CD4-positive, alpha-beta memory T cell (primary cell): ENCODE measurements at places on chromosomes 7 and 10.
A peak's percentile ranks its signal among the peaks of the same experiment; 100 is the strongest.

GRCh38 chr10:8048281-8049008, 6.0 kb upstream of the GATA3 start:
- DNase-seq: peak; percentile 76

DNA sequence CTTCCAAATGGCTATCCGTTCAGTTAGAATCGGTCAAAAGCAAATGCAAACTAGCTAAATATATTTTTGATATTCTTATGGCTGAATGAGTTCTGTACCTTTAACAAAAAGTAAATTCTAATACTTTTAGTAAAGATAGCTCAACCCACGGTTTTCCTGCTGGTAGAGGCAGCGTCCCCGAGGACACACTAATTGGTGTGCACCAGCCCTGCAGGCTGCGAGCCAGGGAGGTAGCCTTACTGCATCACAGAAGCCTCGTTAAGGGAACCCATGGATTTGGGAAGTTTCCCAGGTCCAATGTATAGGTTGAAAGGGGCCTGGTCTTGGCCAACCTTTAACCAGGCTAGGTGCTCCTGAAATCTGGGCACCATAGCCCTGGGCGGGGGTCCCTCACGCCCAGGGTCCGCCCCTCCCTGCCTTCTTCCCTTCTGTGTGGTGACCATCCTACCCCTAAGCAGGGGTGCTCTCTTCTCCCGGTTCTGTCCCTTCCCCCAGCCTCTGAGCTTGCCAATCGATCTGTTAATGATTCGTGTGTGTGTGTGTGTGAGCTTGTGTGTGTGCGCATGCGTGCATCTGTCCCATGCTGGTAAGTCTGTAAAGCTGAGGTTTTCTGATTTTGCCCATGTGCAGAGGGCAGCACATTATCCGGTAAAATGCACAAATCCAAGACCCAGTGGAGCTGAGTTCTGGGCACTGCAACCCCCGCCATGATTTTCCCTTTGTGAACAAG, 191.7 kb downstream of the TCERG1L start:
- no peak for DNase-seq

DNA sequence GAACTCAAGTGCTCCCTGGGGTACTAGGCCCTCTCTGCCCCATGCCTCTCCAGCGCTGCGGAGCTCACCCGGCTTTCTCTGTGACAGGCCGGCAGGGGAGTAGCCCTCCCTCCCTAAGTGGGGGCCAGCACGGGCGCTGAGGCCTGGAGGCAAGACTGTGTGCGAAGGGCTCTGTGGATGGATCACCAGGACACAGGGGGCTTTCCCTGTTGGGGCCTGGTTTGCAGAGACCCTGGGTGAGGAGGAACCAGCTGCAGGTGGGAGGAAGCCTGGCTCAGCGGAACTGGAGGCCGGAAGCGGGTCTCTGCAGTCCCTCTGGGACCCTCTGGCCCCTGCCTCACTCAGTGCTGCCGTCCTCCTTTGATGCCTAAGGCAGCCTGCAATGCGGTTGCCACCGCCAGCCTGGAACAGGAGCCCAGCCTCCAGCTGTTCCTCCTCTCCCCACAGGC, 106.0 kb downstream of the CYTH3 start:
- no peak for DNase-seq

GRCh38 chr7:32536585-32536984, 41.3 kb downstream of the AVL9 start:
- no peak for DNase-seq

GRCh38 chr7:66877577-66878300, 43.3 kb upstream of the TMEM248 start:
- no peak for DNase-seq

- DNase-seq: no peak
Observed at GRCh38 chr10:17452060-17452841, 2.1 kb downstream of the ST8SIA6 start.

DNA sequence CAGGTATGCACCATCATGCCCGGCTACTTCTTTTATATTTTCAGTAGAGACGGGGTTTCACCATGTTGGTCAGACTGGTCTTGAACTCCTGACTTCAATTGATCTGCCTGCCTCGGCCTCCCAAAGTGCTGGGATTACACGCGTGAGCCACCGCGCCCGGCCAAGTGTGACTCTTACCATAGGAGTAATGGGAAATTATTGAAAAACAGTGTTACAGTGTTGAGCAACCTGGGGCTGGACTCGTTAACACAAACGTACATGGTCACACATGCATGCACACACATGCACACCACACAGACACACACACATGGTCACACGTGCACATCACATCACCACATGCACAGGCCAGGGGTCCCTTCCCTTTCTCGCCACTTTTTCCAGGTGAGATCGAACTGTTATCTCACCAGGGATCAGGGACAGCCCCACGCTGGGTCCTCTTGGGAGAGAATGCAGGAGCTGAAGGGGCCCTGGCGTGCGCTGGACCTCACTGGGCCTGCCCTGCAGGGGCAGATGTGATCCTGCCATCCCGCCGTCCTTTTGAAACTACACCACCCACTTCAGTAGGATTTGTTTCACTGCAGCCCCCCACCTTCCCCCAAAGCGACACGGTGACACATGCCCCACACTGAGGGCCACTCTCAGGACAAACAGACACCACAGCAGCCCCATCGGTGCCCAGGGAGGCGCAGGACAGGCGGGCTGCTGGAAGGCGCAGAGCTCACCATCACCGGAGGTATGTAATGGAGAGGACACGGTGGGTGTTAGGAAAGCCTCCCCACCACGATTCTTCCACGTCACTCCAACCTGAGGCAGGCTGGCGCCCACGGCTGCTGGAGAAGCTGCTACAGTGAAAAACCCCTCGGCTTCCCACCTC, 10.2 kb downstream of the RADIL start:
- no peak for DNase-seq

DNA sequence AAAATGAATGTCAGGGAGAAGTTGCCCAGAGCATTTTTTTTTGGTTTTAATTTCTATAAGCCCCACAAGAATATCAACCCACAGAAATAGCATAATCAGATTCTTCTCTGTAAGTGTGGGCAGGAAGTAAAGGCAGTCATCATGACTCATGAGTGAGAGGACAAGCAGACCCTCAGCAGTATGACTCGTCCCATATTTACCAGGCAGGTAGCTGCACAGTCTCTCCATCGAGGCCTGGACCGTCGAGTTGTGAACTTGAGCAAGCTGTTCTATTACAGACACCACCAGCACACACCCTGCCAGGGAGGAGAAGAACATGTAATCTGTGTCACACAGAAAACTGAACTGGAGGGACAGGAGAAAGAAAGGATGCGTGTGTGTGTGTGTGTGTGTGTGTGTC, 37.8 kb downstream of the AOAH start:
- no peak for DNase-seq

- DNase-seq: no peak
Observed at GRCh38 chr7:111919164-111919563, 287.0 kb downstream of the DOCK4 start.

- DNase-seq: peak; percentile 24
Observed at GRCh38 chr10:29736366-29737073, 101.7 kb upstream of the SVIL start.

- no peak for DNase-seq
Observed at GRCh38 chr7:85074016-85074415, 112.8 kb downstream of the SEMA3D start.

DNA sequence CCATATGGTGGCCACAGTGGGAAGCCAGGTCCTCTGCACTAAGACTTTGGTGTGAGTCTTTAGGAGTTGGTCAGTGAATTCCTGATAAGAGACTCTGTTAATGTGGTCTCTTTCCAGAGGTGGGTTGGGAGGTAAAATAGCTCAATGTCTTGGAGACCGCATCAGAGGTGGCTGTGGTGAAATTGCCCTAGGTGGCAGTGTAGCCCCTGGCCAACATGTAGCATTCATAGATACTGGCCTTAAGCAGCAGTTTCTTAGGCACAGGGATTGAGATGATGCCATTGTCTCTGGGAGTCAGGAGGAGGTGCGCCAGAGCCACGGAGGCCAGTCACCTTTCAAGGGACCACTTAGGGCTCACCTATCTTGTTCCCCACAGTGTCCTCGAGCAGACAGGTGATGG, 202.8 kb downstream of the CREB5 start:
- no peak for DNase-seq

- DNase-seq: no peak
Observed at GRCh38 chr10:27513451-27514191, 9.5 kb downstream of the RAB18 start.
